ENCODE measurements at places on chromosomes 1 and 21. TPM values are rescaled to one million over a fixed set of nuclear protein-coding genes. Genes with fewer than 3 reads are reported as not detected.
A peak's percentile ranks its signal among the peaks of the same experiment; 100 is the strongest.

DNA sequence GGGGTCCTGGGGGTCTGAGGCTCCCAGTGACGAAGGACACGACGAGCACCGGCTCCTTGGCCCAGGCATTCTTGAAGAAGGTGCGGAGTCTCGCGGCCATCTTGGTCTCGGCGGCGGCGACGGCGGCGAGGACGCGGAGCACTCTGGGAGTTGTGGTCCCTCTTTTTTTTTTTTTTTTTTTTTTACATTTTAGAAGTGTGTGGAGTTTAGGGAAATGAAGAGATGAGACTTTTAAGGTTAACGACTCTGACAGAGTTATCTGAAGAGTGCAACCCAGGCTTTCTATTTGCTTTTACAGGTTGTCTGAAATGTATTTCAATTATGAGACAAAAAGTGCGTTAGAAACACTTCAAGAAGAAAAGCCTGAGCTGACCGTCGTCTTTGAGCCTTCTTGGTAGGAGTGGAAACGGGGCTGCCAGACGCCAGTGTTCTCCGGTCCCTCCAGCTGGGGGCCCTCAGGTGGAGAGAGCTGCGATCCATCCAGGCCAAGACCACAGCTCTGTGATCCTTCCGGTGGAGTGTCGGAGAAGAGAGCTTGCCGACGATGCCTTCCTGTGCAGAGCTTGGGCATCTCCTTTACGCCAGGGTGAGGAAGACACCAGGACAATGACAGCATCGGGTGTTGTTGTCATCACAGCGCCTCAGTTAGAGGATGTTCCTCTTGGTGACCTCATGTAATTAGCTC is 9.7 kb downstream of the OR2B11 start:
- no peaks in the 10 kb centered on the region for H3K4me1 ChIP-seq
- H3K27me3 ChIP-seq, result no peaks in the 10 kb centered on the region
- H3K27ac ChIP-seq, result no peak overlapping the region
- H3K4me3 ChIP-seq, result peak overlapping the region; percentile 68

Gene SELE
- total RNA-seq, result not detected

GRCh38 chr1:87913361-87913760 is 584.7 kb downstream of the LMO4 start:
- no peak overlapping the region for H3K27ac ChIP-seq
- H3K4me3 ChIP-seq, result no peak overlapping the region
- H3K36me3 ChIP-seq, result peaks cover 12% of the 10 kb centered on the region

- H3K27ac ChIP-seq, result no peak overlapping the region
- no peaks in the 10 kb centered on the region for H3K27me3 ChIP-seq
- no peaks in the 10 kb centered on the region for H3K36me3 ChIP-seq
Observed at GRCh38 chr1:207698822-207699483, 52.9 kb upstream of the CD46 start.

Gene TDRKH
- total RNA-seq, result 24.1 TPM

- H3K27ac ChIP-seq, result no peak overlapping the region
- peaks cover 6% of the 10 kb centered on the region for H3K36me3 ChIP-seq
- no peaks in the 10 kb centered on the region for H3K4me1 ChIP-seq
- H3K27me3 ChIP-seq, result no peaks in the 10 kb centered on the region
- no peak overlapping the region for H3K4me3 ChIP-seq
- no peak for DNase-seq
Observed at GRCh38 chr1:193260896-193261295, 74.5 kb upstream of the B3GALT2 start.

- H3K27me3 ChIP-seq, result no peaks in the 10 kb centered on the region
- no peak overlapping the region for H3K27ac ChIP-seq
- H3K4me1 ChIP-seq, result no peaks in the 10 kb centered on the region
- no peaks in the 10 kb centered on the region for H3K36me3 ChIP-seq
- no peak for DNase-seq
Observed at GRCh38 chr1:192529031-192529755, 46.4 kb upstream of the RGS1 start.

DNA sequence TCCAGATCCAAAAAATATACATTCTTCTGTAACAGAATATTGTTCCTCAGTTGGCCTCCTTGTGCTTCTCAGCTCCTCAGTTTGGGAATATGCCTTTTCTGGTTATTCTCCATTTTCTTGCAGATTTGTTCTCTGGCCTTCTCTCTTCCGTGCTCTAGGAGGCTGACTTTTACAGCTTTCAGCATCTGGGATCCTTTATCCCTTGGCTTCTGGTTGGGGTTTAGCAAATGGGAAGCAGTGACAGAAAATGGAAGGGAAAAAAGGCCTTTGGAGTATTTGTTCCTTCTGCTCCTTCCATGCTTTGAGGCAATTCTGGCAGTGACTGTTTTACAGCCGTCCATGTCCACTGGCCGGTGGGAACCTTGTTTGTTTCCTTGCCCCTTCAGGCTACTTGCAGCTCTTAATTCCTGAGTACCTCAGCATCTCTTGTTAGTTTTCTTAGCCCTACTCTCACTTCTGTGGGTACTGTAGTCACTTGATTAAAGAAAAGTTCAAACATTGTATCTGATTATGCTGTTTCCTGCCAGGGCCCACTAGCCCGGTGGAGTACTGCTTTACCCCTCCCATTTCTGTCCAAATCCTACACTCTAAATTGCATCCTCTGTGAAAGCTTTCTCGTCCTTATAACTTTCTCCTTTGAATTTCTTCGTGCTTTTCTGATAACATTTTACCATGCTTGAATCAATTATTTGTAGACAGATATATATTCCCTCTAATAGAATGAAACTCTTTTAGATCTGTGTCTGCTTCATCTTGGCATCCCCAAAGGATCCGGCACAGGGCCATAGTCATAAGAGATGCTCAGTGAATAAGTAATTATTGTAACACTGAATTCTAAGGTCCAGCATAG is 118.2 kb downstream of the OSBPL9 start:
- DNase-seq, result no peak
- peaks cover 4% of the 10 kb centered on the region for H3K4me1 ChIP-seq
- no peaks in the 10 kb centered on the region for H3K27me3 ChIP-seq
- H3K27ac ChIP-seq, result no peak overlapping the region
- H3K36me3 ChIP-seq, result no peaks in the 10 kb centered on the region

DNA sequence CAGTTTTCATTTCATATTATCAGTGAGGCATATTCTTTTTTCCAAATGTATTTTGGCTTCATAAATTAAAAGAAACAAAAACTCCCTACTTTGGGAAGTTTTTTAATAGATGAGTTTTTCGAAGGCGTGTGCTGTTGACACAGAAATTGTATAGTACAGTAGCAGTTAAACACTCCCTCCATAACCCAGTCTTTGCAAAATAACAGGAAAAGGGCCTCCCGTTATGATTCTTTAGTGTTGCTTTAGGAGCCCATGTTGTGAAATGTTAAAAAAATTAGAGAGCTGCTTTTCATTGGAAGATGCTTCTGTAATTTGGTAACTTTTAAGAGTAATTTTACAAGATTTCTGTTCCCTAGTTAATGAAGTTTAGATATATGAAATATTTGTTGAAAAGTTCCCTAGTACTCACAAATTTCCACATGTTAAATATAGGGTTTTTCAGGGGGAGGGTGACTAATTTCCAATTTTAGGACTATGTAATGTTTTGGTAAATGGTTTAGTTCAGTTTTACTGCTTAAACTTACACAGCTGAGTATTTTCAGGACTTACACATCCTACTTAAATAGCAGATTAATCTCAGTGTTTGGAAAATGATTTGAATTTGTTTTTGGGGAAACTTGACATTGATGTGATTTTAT is 2.0 kb downstream of the CAMSAP2 start:
- no peaks in the 10 kb centered on the region for H3K27me3 ChIP-seq
- H3K27ac ChIP-seq, result no peak overlapping the region
- H3K4me1 ChIP-seq, result peaks cover 2% of the 10 kb centered on the region

DNA sequence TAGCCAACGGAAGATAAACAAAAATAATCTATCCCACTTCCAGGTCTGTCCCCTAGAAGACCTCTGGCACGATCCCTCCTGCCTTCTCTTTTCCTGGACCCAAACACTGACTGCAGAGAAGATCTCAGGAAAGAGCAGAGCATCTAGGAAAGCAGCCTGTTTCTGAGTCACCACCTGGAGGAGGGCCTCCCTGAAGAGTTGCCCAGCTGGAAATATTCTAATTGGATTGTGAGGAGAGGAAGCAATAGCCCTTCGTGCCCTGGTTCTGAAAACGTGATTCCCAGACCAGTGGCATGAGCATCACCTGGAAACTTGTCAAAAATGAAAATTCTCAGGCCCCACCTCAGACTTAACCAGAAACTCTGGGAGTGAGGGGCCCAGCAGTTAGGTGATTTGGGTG is 411.1 kb downstream of the SETD4 start:
- H3K27ac ChIP-seq, result no peak overlapping the region
- no peaks in the 10 kb centered on the region for H3K36me3 ChIP-seq
- no peak overlapping the region for H3K4me3 ChIP-seq
- H3K4me1 ChIP-seq, result peaks cover 2% of the 10 kb centered on the region
- H3K27me3 ChIP-seq, result no peaks in the 10 kb centered on the region

- H3K27ac ChIP-seq, result no peak overlapping the region
- peak overlapping the region; percentile 73 for H3K4me3 ChIP-seq
- no peaks in the 10 kb centered on the region for H3K27me3 ChIP-seq
- H3K4me1 ChIP-seq, result no peaks in the 10 kb centered on the region
Observed at GRCh38 chr1:224182057-224182865, 779 bp upstream of the DEGS1 start.

Gene HENMT1
- 6.6 TPM for total RNA-seq

DNA sequence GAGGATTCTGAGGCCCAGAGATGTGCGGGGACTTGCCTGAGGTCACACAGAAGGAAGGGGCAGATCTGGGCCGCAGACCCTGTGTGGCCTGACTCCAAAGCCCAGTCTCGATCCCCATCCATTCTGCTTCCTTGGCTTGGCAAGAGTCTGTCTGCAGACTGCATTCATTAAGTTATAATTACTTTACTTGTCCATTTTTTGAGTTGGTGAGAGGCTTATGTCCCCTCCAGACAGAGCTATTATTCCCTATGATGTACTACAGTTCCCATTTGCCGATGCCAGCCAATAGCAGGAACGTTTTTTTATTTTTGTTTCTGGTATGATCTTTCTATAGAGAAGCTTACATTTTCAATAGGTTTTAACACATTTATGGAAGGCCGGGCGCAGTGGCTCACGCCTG is 101.5 kb downstream of the ARHGEF10L start:
- H3K4me1 ChIP-seq, result no peaks in the 10 kb centered on the region
- no peak for DNase-seq
- H3K27ac ChIP-seq, result no peak overlapping the region
- H3K4me3 ChIP-seq, result no peak overlapping the region
- H3K36me3 ChIP-seq, result peaks cover 54% of the 10 kb centered on the region

DNA sequence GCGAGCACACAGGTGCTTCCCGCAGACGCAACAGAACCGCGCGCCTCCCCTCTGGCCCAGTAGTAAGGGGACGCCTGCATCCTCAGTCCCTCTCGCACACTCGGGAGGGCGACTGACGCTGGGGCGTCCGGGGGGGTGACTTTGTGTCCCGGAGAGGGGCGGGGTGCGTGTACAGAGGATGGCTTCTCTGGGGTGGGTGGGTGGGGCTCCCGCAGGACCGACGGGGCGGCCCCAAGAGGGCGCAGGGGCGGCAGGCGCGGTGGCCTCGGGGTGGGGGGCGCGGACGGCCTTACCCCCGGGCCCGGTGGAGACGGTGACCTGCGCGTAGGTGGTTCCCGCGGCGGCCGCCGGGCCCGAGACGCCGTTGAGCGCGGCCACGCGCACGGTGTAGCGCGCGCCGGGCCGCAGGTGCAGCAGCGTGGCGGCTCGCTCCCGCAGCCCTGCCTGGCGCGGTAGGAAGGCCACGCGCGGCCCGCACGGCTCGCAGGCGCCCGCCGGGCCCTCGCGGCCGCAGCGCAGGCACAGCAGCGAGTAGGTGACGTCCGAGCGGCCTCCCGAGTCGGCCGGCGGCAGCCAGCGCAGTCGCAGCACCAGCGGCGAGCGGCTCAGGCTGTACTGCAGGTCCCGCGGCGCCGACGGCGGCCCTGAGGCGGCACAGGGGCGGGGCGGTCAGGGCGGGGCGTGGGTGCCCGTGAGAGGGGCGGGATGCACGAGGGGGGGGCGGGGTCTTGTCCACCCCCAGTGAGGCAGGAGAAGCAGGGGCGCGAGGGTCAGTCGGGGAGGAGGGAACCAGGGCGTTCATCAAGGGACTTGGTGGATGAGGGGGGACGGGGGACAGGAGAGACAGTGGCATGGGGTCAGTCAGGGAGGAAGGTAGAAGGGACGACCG is 12.1 kb downstream of the EPHA10 start:
- peaks cover 31% of the 10 kb centered on the region for H3K27me3 ChIP-seq
- H3K36me3 ChIP-seq, result no peaks in the 10 kb centered on the region
- no peak overlapping the region for H3K27ac ChIP-seq
- H3K4me3 ChIP-seq, result peak overlapping the region; percentile 82

- peak; percentile 43 for DNase-seq
- H3K27me3 ChIP-seq, result no peaks in the 10 kb centered on the region
- peaks cover 17% of the 10 kb centered on the region for H3K4me1 ChIP-seq
- H3K36me3 ChIP-seq, result no peaks in the 10 kb centered on the region
Observed at GRCh38 chr1:60942896-60943638, 139.3 kb upstream of the NFIA start.

GRCh38 chr1:239606850-239607400 is 220.6 kb downstream of the CHRM3 start:
- H3K36me3 ChIP-seq, result no peaks in the 10 kb centered on the region
- no peaks in the 10 kb centered on the region for H3K27me3 ChIP-seq
- no peak for DNase-seq
- no peaks in the 10 kb centered on the region for H3K4me1 ChIP-seq
- no peak overlapping the region for H3K4me3 ChIP-seq

Gene FAM110D
- total RNA-seq, result 0.46 TPM

Gene PCBP3
- 10.8 TPM for total RNA-seq

GRCh38 chr1:69766431-69767180 is 198.9 kb downstream of the LRRC7 start:
- H3K4me1 ChIP-seq, result no peaks in the 10 kb centered on the region
- H3K36me3 ChIP-seq, result no peaks in the 10 kb centered on the region
- no peaks in the 10 kb centered on the region for H3K27me3 ChIP-seq
- no peak for DNase-seq

Gene FMO5
- total RNA-seq, result 0.72 TPM

DNA sequence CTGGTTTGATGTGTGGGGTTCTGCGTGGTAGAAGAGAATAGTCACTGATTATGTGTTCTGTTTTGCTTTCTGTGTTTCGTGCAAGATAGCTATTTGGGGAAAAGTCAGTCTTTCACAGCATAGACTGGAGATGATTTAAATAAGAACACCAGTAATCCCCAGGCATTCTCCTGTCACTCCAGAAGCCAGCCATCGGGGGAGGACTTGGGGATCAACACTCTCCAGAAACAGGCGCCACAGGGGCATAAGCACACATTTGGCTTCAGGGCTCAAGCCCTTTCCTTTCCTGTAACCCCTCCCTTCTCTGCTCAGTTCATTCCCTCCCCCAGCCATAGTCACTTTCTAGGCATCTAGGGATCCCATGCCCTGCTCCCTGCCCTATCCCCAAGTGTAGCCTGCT is 97.3 kb upstream of the BEND5 start:
- H3K4me3 ChIP-seq, result no peak overlapping the region
- H3K27me3 ChIP-seq, result no peaks in the 10 kb centered on the region
- peaks cover 5% of the 10 kb centered on the region for H3K4me1 ChIP-seq
- no peak overlapping the region for H3K27ac ChIP-seq
- H3K36me3 ChIP-seq, result no peaks in the 10 kb centered on the region

- H3K27ac ChIP-seq, result no peak overlapping the region
- H3K4me1 ChIP-seq, result no peaks in the 10 kb centered on the region
- DNase-seq, result peak; percentile 22
- no peak overlapping the region for H3K4me3 ChIP-seq
- no peaks in the 10 kb centered on the region for H3K27me3 ChIP-seq
Observed at GRCh38 chr1:36880155-36881067, 153.9 kb downstream of the GRIK3 start.

GRCh38 chr1:248631354-248632008 is 3.4 kb downstream of the OR2T11 start:
- DNase-seq, result no peak
- no peaks in the 10 kb centered on the region for H3K4me1 ChIP-seq
- H3K4me3 ChIP-seq, result no peak overlapping the region
- H3K36me3 ChIP-seq, result peaks cover 14% of the 10 kb centered on the region
- no peaks in the 10 kb centered on the region for H3K27me3 ChIP-seq

Gene POU2F1
- total RNA-seq, result 62.5 TPM

GRCh38 chr1:2783435-2784397 is 17.8 kb downstream of the TTC34 start:
- H3K4me1 ChIP-seq, result no peaks in the 10 kb centered on the region
- no peak for DNase-seq
- H3K36me3 ChIP-seq, result peaks cover 36% of the 10 kb centered on the region
- no peaks in the 10 kb centered on the region for H3K27me3 ChIP-seq

Data from H9 (cell line).